ENCODE measurements at places on chromosomes 16 and 17.

DNA sequence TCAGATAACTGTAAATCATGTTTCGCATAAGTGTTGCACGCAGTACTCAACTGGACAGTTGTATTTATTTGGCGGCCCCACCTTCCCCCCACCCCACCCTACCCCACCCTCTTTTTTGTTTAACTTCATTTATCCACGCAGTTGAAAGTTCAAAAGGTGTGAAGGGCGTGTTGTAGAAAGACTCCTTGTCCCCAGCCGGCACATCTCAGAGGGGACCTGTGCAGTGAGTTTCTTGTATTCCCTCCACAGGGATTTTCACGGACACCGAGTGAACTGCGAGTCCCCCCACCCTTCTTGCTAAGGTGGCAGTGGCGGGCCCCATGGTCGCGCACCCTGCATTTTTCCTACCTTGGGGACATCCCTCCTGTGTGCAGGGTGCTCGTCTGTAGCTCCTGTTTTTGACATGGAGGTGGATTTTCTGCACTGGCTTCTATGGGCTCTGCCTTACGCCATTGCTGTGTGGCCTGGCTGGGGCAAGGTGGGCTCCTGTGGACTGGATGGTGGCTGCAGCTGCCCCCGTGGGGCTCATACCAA, 36.2 kb downstream of the ADCY7 start:
- H3K4me3 ChIP-seq = no peak overlapping the region
- H3K27me3 ChIP-seq = no peaks in the 10 kb centered on the region
- H3K4me1 ChIP-seq = no peaks in the 10 kb centered on the region

GRCh38 chr17:16954521-16954920, 17.4 kb downstream of the TNFRSF13B start:
- no peaks in the 10 kb centered on the region for H3K27me3 ChIP-seq
- no peak for DNase-seq
- no peak overlapping the region for H3K4me3 ChIP-seq

DNA sequence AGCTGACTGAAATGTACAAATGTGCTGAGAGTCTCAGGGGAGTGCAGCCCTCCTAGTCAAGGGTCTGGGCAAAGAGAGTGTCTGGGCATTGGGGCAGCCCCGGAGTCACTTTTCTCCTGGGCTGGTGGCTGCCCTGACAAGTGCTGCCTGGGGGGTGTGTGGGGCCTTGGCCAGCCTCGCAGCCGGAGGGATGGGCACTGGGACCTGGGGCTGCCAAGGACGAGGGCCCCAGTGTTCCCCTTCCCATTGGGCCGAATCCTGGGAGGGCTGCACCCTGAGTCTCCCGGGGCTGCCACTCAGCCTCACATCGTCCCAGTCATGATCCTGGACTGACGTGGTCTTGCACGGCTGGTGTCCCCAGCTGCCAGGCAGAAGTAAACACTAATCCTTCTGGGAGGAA, 132.3 kb downstream of the BANP start:
- no peak overlapping the region for H3K4me3 ChIP-seq
- peaks cover 9% of the 10 kb centered on the region for H3K36me3 ChIP-seq
- H3K4me1 ChIP-seq = no peaks in the 10 kb centered on the region
- H3K27ac ChIP-seq = no peak overlapping the region
- H3K27me3 ChIP-seq = no peaks in the 10 kb centered on the region

- no peak for DNase-seq
- no peaks in the 10 kb centered on the region for H3K4me1 ChIP-seq
- no peak overlapping the region for H3K27ac ChIP-seq
- no peak overlapping the region for H3K4me3 ChIP-seq
- H3K36me3 ChIP-seq = no peaks in the 10 kb centered on the region
- H3K27me3 ChIP-seq = no peaks in the 10 kb centered on the region
Observed at GRCh38 chr16:3650631-3651265, 3.7 kb upstream of the DNASE1 start.

GRCh38 chr16:85437166-85438052, 175.7 kb upstream of the GSE1 start:
- DNase-seq = no peak
- no peaks in the 10 kb centered on the region for H3K27me3 ChIP-seq
- H3K4me3 ChIP-seq = no peak overlapping the region

DNA sequence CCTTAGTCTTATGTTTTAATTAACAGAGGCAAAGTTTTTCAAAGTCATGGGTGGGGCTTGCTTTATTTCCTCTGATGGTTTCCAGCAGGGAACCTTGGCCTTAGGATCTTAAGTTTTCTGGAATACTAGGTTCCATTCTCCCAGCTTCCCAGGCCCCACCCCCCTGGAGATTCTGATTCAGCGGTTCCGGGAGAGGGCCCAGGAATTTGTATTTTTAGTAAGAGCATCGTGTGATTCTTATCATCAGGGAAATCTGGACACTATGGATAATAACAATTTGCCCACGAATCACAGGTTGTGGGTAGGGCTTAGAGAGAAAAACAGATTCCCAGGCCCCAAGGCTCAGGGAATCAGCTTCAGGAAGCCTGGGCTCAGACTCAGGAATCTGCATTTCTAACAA, 263.6 kb downstream of the NTN1 start:
- no peak overlapping the region for H3K4me3 ChIP-seq
- peaks cover 16% of the 10 kb centered on the region for H3K4me1 ChIP-seq
- no peaks in the 10 kb centered on the region for H3K27me3 ChIP-seq
- H3K36me3 ChIP-seq = no peaks in the 10 kb centered on the region

GRCh38 chr16:67676516-67676915, 9.9 kb downstream of the C16orf86 start:
- peaks cover 25% of the 10 kb centered on the region for H3K36me3 ChIP-seq
- DNase-seq = no peak
- H3K27ac ChIP-seq = peak overlapping the region; percentile 32
- H3K4me1 ChIP-seq = peaks cover 14% of the 10 kb centered on the region
- H3K27me3 ChIP-seq = no peaks in the 10 kb centered on the region

Data from tibial nerve (tissue), 4 donors.